Stromal cell of bone marrow (primary cell): ENCODE measurements at places on chromosomes 6 and 20.

DNA sequence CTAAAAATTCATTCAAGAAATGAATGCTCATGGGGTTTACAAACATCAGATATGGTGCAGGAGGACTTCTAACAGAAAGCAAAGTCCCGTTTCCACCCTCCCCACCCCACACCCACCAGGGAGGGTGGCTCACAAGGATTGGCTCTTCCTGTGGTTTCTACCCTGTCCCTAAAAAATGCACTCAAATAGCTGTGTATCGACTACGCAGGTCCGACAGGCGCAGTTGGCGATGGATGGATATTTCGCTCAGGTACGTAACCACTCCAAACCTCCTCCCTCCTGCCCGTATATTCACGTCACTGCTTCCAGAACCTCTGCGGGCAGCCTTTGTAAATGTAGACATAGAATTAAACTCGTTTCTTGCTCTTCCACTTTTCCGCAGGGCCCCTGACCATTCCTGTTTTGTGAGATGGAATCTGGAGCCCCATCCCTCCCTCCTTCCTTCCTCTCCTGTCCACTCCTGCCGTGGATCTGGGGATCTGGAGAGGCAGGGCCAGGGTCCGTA is 264.3 kb downstream of the BMP7 start:
- DNase-seq = no peak

DNA sequence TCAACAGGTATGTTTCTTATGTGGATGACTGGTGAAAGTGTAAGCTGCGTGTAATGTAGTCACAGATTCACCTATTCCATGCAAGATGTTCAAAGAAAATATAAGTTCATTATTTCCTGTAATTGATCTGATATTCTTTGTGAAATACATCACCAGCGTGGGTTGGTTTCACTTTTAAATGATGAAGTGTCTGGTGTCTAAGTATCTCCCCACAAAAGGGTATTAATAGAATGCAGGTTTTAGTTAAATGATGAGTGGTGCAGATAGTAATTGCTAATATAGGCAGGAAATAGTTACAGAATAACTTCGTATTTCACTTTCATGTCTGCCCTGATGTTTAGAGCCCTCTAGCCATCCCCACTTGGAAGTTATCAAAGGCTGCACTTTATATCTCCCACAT is 22.2 kb downstream of the PGBD1 start:
- DNase-seq = no peak

DNA sequence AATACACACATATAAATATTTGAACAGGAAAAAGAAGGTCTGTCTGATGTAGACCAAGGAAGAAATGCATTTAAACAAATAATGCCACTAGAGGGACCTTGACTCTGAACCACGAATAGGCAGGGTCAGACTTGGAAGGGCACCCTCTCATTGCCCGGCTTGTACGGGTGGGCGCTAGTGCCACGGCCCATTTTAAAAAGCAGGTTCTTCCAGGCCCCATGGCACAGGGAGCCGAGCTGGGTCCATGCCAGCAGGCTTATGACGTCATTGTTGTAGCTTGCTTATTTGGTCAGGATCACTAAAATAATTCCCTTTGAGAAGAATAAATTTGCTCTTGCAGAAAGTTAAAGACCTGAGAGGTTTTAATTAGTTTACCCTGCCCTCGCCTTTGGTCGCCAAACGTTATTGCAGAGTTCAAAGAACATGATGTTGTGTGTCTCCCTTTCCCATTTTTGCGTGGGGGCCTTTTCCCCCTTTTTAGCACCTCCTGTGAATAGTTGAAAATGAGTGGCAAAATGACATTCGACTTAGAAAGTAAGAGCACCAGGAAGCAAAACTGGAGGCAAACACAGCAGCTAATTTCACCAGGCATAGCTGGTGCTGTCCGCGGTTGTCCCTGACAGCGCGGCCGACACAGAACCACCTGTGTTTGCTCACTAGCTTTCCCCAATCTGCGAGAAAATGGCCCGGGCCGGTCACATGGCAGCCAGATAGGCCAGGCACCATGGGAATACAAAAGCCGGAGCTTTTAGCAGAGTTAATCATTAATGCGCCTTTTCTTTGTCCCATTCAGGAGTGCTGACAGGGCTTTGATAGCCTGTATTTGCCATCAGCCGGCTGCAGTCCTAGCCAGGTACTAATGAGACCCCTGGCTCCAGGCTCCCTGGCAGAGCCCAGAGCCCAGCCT is 93.8 kb downstream of the FOXA2 start:
- DNase-seq = no peak

- DNase-seq = peak; percentile 31
Measured at GRCh38 chr6:53938810-53939209, 144.0 kb downstream of the LRRC1 start.

DNA sequence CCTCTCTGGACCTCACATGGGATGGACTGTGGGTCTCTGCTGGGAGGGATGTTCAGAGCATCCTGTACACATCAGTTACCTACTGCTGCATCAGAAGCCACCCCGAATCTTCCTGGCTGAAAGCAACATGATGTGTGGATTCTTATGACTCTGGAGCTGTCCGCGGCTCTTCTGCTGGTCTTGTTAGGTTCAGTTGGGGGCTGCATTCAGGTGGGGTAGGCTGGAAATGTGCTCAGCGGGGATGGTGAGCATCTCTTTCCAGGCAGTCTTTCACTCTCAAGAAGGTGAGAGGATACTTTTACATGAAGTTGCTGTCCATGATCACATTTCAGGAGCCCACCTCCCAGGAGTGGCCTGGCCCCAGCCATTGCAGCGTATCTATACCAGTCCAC is 5.2 kb upstream of the CST5 start:
- no peak for DNase-seq

DNA sequence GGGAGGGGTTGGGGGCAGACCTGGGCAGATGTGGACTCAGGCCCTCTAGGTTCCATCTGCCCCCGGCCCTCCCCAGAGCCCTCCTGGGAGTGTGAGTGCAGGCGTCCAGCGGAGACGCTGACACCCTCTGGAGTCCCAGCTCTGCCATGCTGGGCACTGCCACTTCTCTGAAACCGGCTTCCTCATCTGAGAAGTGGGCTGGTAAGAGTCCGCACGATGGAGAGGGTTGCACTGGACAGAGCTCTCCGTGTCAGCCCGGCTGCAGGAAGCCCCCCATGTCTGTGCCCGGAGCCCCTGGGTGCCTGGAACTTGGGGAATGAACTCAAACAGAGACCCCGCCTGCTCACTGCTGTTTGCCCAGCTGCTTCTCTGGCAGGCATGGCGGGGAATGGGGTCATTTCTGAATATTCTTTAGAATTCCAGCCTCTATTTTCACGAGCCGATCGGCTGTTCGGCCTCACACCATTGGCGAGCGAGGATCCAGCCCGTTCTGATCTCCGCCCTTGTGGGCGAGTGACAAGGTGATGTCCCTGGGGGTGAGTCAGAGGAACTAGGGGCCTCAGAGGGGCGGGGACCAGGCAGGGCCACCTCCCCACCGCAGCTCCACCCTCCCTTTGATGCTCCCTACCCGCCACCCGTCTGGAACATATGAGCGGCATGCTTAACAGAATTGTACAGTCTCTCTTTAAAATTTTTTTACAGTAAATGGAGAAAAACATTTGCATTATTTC is 47.8 kb upstream of the GATA5 start:
- DNase-seq = no peak

- DNase-seq = no peak
Measured at GRCh38 chr6:90739802-90740201, 152.9 kb upstream of the MAP3K7 start.

DNA sequence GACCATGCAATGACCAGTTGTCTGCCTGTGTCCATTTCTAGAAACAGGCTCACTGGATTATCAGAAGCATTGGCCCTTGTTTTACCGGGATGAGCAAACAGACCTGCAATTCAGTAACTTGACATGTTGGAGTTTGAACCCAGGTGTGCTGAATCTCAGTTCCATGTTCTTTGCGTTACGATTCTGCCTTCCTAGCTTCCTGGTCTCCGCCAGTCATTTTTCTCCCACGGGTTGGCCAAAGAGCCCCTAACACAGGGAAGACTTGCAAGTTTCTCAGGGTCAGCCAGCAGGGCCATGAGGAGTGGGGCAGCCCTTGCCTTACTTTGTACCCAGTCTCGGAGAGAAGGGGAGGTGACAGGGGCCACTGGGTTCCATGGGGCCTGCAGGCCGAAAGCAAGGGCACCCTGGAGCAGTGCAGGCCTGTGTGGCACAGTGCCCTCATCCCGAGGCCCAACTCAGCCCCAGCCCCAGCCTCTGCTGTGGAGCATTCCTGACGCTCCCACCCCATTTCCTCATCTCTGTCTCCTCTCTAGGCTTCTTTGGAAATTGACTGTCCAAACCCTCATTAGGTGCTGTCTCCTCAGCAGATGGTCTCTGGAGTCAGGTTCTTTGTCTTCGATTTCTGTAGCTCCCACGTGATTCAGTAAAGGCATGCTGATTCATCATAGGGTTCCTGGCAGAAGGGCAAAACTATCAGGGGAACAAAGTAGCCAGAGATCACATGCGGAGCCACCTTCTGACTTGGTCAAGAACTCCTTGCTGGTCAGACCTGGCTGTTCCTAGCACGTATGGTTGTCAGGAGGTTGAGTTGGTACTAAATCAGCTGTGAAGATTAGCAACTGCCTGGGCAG is 23.6 kb downstream of the CDS2 start:
- DNase-seq = no peak

- no peak for DNase-seq
Measured at GRCh38 chr20:58884966-58885365, 32.5 kb downstream of the GNAS start.

GRCh38 chr20:6812530-6812929 is 45.0 kb downstream of the BMP2 start:
- no peak for DNase-seq

DNA sequence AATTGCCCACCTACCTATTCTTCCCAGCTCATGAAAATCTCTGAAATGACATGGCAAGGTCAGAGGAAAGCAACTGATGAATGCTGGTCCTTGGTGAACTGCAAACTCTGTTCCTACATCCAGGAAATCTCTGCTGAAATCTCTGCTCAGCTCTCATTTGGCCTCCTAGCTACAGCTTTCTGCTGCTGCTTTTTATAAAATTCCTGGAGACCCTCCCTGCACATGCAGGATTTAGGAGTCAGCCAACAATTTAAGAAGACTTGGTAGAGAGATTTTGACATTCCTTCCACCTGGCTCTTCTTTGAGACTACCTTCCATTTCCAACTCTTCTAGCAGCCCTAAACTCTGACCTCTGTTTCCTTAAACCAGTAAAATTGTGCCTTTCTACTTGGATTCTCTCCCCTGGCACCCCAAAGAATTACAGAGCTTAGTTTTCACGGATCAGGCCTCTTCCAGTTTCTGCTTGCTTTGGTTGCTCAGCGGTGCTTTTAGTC is 55.5 kb downstream of the PDE7B start:
- DNase-seq = no peak

GRCh38 chr6:133166766-133167165 is 74.4 kb upstream of the EYA4 start:
- DNase-seq = no peak

GRCh38 chr6:13847326-13848050 is 33.1 kb upstream of the MCUR1 start:
- no peak for DNase-seq

- DNase-seq = no peak
Measured at GRCh38 chr6:128029826-128030225, 129.0 kb upstream of the THEMIS start.

GRCh38 chr6:109978174-109979032 is at the start of gene GPR6:
Gene GPR6, plus strand, starts transcription at chr6:109978311. Its CDS starts 802 bp downstream, at chr6:109979113.
- DNase-seq = no peak

- DNase-seq = no peak
Measured at GRCh38 chr6:51817832-51818231, 269.6 kb downstream of the PKHD1 start.

DNA sequence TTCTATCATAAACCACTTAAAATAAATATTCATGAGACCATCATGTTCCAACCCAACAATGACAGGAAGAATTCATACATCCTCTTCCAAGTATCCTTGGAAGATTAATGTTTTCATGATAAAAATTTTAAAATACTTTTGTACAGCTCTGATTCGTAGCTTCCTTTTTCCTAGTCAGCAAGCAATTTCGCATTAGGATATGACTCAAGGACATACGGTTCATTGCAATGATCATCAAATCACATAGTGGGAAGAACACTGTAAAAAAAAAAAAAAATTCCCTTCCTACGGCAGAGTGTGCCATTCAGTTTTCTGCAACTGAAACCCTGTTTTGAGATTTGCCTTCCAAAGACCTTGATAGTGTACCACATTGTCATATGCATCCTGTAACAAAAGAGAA is 35.3 kb upstream of the GFOD1 start:
- peak; percentile 57 for DNase-seq

- DNase-seq = no peak
Measured at GRCh38 chr20:37640600-37641561, 52.9 kb upstream of the CTNNBL1 start.

- no peak for DNase-seq
Measured at GRCh38 chr6:151288712-151289398, 49.1 kb downstream of the AKAP12 start.

- DNase-seq = no peak
Measured at GRCh38 chr6:53615633-53616449, 49.7 kb downstream of the KLHL31 start.

DNA sequence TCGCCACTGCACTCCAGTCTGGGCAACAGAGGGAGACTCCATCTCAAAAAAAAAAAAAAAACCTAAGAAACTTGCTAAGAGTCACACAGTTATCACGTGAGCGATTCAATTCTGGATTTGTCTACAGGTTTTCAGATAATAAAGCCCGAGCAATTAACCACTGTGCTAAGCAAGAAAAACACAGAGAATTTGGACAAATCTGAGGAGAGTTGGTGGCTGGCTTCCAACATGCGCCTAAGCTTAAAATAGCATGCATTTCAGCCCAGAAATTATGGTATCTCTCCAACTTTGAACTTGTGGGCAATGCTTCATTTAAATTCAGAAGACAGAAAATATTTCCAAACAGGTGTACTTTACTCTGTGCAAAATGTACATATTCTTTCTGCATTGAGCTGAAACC is 232.9 kb downstream of the TSHZ2 start:
- no peak for DNase-seq

DNA sequence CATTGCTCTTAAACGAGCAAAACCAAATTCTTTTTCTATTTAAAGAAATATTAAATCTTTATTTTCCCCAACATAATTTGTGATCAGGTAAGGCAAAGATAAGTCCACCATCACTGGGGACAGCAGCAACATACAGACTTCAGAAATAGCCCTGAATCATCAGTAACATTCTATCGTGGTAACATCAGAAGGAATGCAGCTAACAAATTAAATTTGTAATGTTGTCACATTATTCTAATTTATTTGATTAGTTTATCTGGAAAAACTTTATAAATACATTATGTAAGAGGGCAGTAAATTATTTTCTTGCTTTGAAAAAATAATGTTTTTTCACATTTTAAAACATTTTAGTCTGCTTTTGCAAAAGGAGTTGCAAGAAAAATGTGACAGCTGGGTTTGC is 53.6 kb upstream of the BCLAF1 start:
- DNase-seq = no peak

DNA sequence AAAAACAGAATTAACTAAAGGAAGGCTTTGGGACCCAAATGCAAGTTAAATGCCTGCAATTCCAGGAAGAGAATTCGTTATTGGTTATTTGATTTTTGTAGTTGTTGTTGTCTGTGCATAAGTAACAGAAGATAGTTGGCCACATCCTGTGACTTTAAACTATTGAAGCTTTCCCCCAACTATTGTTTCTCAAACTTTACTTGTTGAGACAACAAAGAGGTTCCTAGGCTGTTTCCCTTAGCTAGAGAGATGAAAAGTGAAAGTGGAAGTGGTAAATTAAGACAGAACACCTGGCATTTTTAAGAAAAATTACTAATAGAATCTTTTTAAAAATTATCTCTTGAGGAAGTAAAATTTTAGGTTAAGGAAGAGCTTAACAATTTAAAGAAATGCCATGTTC is 525.2 kb downstream of the PKHD1 start:
- DNase-seq = no peak

GRCh38 chr20:49104365-49104648 is 58.2 kb downstream of the CSE1L start:
- DNase-seq = no peak
